ENCODE measurements at places on chromosomes 6 and 20. TPM values are rescaled to one million over a fixed set of nuclear protein-coding genes. Genes with fewer than 3 reads are reported as not detected.

MPIG6B gene
- polyA plus RNA-seq: 0.06 TPM

NKX2-4 gene
- polyA plus RNA-seq: not detected

LPA gene
- not detected for polyA plus RNA-seq

PI16 gene
- polyA plus RNA-seq: not detected

AKAP12 gene
- 0.56 TPM for polyA plus RNA-seq

RIPOR3 gene
- polyA plus RNA-seq: 0.40 TPM

TASP1 gene
- 17.4 TPM for polyA plus RNA-seq

LPIN3 gene
- 32.4 TPM for polyA plus RNA-seq

CPNE5 gene
- 0.09 TPM for polyA plus RNA-seq

EEF1A2 gene
- polyA plus RNA-seq: 0.31 TPM

ENPP5 gene
- polyA plus RNA-seq: 0.07 TPM

Measured in keratinocyte (primary cell).